Caudate nucleus (tissue), 63 donors: ENCODE measurements at places on chromosomes 4 and X.

DNA sequence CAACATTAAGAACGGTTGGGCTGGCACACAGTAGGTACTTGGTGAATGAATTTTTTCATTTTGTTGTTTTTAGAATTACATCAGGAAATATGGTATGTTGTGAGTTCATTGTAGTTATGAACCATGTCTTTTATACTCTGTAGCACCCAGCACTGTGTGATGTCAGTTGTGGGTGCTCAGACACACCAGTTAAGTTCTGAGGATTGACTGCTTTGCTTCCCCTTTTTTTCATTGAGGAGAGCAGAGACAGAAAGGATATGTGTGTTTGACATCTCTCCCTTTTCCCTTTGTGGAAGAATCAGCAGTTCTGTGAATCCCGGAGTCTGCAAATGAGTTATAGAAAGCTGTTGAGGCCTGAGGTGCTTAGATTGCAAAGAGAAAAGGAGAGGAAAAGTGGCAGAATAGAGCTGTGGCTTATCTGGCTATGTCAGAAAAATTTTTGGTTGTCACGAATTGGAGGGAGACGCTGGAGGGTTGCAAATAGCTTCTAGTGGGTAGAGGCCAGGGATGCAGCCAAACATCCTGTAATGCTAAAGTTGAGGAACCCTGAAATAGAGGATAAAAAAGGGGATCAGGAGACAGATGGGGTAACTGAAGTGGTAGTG lies 13.1 kb downstream of the SMAD1 start:
- DNase-seq, result no peak

DNA sequence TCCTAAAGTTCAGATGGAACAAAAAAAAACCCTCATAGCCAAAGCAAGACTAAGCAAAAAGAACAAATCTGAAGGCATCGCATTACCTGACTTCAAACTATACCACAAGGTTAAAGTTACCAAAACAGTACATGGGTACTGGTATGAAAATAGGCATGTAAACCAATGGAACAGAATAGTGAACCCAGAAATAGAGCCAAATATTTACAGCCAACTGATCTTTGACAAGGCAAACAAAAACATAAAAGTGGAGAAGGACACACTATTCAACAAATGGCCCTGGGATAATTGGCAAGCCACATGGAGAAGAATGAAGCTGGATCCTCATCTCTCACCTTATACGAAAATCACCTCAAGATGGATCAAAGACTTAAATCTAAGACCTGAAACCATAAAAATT lies 44.2 kb upstream of the TMEM192 start:
- no peak for DNase-seq

DNA sequence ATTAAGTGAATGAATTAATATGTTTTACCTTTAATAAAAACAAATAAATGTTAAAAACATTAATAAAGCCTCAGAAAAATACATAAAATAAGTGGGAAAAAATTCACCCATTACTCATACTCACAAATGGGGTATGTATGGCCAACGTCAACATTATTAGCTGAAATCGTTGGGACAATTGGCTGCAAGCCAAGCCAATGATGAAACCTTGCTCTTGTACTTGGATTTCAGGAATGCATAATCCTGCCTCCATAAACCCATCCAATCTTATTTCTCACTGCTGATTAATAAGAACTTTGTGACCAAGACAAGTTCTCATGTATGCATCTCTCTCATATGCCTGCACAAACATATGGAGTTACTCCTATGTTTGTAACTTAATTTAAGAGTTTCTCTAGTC lies 35.3 kb upstream of the ADAMTS3 start:
- no peak for DNase-seq

- DNase-seq, result no peak
These were observed 97.3 kb downstream of the DDX60 start for GRCh38 chr4:168221301-168221700.

DNA sequence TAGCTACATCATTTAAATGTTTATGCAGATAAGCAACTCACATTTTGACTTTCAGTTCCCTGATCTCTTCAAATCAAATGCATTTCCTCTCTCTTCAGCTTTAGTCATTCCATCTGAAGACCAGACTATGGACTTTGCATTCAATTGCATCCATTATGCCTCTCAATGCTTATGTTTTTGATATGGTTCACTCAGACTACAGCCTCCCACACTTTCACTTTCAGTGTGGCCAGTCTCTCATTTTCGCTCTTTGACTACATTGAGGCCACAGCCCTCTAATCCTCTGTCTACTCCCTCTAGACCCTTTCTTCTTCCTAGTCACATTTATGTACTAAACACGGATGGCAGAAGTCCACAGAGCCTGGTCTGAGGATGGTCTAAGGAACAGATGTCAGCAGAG lies 24.5 kb upstream of the VEGFC start:
- DNase-seq, result no peak

DNA sequence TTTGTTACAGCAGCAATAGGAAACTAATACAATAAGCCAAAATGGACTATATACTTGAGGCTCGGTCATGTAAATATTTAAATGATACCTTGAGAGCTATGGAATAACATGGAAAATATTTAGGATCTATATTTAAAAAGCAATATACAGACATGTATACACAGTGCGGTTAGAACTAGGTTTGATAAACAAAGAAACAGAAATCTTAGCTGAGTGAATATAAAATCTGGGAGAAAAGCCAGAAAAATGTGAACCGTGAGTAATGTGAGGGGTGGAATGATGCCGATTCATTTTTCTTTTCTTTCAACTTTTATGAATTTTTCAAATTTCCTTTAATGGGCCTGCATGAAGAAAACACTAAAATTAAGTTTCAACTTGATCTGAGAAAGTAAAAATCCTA lies 104.1 kb downstream of the ATXN3L start:
- no peak for DNase-seq

DNA sequence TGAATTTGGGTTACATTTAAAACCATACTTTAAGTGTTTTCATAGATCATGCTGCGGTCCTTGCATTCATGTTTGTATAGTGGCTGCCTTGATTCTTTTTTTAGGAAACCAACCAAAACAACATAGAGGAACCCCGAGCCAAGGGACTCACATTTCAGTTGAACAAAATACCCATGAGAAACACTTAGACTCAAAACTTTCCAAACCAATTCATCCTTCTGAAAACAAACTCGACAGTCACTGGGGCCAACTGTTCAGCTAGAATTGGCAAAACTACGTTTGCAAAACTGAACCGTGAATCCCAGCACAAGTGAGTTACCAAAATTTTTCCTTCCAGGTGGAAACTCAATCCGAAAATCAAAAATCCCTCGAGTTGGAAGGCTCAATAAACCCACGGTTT lies 1.4 kb downstream of the ADGRA3 start:
- DNase-seq, result no peak

- DNase-seq, result no peak
These were observed 1818.5 kb upstream of the ADGRL3 start for GRCh38 chr4:59381591-59381990.

DNA sequence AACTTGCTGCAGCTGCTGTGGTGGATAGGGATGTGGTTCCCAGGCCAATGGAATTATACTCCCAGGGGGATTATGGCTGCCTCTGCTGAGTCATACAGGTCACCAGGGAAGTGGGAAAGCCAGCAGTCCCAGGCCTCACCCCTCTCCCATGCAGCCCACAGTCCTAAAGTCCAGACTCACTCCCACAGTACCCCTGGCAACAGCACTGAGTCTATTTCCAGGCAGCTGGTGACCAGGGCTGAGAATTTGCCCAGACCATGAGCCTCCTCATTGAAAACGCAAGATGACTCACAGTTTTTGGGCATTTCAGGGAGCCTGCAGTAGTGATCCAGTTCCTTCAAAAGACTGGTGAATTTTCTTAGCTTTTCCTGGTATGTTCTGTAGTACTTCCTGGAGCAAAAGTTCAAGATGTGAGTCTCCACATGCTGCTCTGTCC lies 137.6 kb downstream of the NPNT start:
- no peak for DNase-seq

GRCh38 chr4:158536833-158537232 lies 15.2 kb downstream of the RXFP1 start:
- DNase-seq, result no peak

DNA sequence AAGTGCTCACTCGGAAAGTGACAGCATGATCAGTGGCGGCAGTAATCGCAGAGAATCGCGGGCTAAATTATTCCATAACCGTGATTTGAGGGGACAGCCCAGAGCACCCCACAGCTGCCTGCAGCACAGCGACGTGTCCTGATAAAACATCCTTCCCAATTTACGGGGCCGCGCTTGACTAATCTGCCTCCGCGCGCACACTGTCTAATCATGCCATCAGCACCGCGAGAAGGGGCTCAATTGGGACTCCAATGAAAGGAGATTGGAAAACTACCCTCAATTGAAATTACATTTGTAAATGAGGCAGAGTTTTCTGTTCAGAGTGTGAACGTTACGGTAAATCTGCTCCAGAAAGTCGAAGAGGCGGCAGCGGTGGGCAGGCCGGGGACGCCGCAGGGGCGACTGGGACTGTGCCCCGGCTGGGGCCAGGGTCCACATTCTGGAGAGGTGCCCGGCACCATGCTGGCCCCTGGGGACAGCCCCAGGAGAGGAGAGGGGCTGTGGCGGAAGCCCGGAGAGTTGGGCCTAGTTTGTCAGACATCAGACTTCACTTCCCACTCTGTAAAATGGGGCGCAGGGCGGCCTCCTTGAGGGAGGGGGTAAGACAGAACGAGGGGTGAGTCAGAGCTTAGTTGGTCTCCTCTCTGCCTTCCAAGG lies 107.7 kb downstream of the FAM53A start:
- DNase-seq, result no peak

DNA sequence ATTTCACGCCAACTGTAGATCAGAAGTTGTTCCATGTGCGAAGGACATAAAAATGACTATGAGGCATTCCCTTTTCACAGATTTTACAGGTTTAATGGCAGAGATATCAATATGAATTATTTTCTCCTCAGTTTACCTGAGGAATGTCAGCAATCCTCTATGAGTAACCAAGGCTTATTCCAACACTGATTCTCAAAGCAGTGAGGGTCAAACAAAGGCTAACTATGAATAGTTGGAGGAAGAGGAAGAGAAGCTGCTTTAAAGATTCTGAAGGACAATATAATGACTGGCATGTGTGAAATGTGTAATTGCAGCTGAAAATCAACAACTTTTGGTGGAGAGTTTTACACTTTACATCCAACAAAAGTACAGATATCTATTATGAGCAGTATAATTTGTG lies 29.1 kb downstream of the NAF1 start:
- DNase-seq, result no peak
